ENCODE measurements at places on chromosomes 12 and 14.

- no peak for DNase-seq
These were observed 66.4 kb upstream of the SLC38A4 start for GRCh38 chr12:46892034-46892705.

GRCh38 chr12:131011165-131012079 is 57.7 kb downstream of the ADGRD1 start:
- DNase-seq: no peak

GRCh38 chr12:65853489-65854157 is 29.3 kb downstream of the HMGA2 start:
- no peak for DNase-seq

GRCh38 chr14:100872259-100873095 is 31.0 kb downstream of the RTL1 start:
- DNase-seq: no peak

GRCh38 chr14:36583242-36583892 is 953 bp upstream of the NKX2-8 start:
- DNase-seq: peak; percentile 7

- DNase-seq: no peak
These were observed 268.9 kb downstream of the SUDS3 start for GRCh38 chr12:118645219-118645618.

GRCh38 chr14:64467566-64467965 is 2.3 kb downstream of the AKAP5 start:
- no peak for DNase-seq

DNA sequence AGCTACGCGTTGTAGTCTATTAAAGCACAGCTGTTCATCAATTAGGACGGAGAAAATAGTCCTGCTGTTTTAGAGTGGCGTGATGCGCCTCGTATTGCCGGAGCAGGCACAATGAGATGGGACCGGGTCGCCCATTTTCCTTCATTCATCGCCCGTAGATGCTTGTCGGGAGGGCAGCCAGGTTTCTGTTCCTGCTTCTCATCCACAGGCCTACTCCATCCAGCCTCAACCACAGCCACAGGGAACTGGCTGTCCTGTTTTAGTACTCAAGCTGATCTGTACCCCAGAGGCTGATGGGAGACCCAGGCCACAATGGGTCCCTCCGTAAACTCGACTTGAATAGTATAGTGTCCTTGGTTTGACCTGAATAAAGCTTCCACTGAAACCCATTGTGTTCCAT is 264.0 kb downstream of the VRK1 start:
- DNase-seq: no peak

GRCh38 chr12:69660164-69660863 is 38.8 kb downstream of the BEST3 start:
- DNase-seq: no peak

- DNase-seq: no peak
These were observed 125.3 kb upstream of the HIF1A start for GRCh38 chr14:61569812-61570548.

GRCh38 chr12:103247531-103247930 is 248.2 kb downstream of the C12orf42 start:
- no peak for DNase-seq

DNA sequence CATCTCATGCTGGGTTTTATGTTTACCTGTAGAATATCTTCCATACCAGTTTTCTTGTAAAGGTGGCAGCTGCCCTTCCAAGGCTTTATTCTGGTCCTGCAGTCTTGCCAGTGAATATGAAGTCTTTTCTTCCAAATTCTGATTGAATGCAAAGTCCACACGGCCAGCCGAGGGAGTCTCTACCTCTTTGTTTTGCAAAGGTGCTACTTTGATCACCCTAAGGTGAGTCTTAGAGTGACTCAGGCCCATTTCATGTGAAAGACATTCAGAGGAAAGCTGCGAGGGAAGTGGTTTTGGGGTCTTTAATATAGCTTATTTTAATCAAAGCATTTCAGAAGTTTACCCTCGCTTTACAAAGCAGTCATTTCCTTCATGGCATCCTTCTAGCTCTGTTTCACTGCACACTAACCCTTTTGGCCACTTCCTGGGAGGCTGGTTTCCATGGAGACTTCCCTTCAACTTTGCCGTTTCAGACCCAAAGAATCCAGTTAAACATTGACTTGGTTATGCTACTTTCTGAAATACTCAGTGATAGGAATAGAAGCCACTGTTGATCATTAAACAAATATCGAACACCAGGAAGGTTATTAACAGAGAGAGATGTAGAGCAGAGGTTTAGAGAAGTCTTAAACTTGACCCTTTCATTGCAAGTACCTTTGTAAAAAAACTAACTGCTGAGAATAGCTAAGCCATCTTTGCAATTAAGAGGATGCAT is at the start of gene CCDC198:
CCDC198 (minus strand) TSS at position 391 of the 715 bp plus-strand sequence; CDS start at position 249, 142 bp downstream.
- no peak for DNase-seq

DNA sequence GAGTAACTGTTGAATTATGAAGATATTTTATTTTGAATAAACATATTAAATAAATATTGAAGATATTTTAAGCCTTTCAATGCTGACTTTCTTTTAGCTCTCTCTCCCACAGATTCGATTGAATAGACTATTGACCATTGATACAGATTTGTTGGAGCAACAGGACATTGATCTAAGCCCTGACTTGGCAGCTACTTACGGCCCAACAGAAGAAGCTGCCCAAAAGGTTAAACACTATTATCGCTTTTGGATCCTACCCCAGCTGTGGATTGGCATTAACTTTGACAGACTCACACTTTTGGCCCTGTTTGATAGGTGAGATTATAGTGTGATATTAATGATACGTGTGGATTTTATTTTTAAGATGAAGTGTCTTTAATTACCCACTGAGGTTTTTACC is 105.6 kb downstream of the PCNX1 start:
- DNase-seq: no peak

GRCh38 chr14:102208741-102209140 is 69.0 kb downstream of the WDR20 start:
- DNase-seq: no peak

DNA sequence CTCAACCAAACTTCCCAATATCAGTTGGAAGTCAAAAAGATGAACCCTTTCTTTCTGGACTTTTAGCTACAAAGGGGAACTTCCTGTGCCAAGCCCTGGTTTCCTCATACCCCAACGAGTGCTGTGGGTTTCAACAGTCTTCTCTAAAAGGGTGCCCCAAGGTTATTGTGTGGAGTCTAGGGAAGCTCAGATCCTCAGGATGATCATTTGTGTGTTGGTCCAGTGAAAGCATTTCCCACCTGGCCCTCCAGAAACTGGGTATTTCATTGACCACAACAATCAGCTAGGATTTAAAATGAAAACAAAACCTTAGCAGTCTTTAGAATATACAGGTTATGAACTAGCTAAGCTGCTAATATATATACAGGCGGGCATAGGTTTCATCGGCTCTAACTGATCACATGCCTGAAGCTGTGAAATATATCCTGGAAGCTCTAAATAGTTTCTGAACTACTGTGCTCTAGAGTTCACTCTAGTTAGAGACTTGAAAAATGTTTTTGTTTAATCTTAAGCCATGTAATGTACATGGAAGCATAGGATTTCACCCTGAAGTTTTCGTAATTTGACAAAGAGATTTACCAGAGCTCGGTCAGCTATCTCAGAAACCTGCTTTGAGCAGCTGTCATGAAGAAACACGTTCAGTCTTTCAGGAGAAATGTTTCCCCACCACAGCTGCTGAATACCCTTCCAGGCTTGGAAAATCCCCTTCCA is 29.6 kb downstream of the P2RX4 start:
- DNase-seq: no peak

- no peak for DNase-seq
These were observed 454.8 kb downstream of the TMTC2 start for GRCh38 chr12:83141460-83141994.

DNA sequence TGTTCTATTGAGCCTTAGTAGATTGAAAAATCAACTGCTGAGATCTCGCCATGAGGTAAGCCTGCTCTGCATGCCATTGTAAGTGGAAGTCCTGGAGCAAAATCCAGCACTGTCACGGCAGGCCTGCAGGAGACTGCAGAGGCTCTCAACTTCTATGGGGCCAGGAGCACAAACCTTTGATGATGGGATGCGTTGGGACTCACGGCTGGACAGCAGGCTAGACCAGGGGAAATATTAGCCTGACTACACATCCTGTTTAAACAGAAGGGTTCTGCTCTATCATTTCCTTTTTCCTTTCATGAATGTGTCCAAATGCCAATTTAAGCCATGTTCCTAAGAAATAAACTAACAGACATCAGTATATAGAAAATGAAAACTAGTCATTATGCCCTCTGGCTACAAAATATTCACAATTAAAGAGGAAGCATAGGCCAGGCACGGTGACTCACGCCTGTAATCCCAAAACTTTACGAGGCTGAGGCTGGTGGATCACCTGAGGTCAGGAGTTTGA is 33.9 kb upstream of the RASSF8 start:
- no peak for DNase-seq

GRCh38 chr12:52759695-52760094 is 17.4 kb downstream of the KRT76 start:
- no peak for DNase-seq

GRCh38 chr12:104850781-104851180 is 107.3 kb downstream of the SLC41A2 start:
- no peak for DNase-seq

- DNase-seq: no peak
These were observed 174.5 kb downstream of the MYRFL start for GRCh38 chr12:69999561-69999960.

DNA sequence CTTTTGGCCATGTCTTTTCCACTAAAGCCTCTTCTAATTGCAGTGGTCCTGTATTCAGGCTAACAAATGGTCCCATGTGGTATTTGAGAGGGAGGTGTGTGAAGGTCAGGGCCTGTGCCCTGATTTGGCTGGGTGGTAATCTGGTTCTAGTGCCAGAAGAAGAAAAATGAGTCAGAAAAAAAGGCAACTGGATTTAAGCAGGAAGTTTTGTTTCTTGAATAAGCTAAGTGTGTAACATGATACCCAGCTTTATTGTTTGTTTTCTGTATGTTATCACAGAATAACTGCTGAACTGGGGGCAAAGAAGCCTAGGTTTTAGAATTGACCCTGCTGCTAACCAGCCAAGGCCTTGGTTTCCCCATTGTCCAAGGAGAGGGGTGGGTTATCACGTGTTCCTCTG is 134.0 kb downstream of the ANO6 start:
- no peak for DNase-seq

DNA sequence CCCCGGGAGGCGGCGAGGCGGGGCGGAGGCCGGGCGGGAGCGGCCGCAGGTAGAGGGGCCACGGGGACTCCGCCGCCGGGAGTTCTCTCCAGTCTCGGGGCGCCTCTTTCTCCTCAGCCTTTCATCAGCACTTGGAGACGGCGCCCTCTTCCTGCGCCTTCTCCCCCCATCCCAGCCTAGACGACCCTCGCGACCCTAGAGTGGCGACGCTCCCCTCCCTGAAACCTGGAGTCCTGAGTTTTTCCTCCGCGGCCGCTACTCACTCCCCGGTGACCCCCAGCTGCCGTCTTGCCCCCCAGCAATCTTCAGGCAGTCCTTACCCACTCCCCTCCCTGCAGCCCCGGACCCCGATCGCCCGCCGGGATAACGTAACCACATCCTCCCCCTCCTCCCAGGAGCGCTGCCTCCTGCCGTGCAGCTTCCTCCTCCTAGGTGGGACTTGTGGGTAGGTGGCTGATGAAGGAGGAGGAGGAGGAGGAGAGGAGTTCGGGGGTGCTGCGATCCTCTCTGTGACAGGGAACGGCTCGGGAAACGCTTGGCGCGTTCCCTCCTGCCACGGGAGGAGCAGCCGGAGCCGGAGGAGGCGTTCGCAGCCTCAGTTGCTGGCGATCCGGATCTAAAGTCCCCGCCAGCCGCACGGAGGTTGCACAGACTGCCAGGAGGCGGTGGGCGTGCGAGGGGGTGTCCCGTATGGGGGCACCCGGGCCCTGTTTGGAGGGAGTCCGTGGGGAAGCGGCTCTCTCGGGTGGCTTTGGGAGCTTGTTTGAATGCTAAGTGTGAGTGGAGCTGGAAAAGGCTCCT is 891 bp downstream of the PLEKHA5 start:
- peak; percentile 69 for DNase-seq

DNA sequence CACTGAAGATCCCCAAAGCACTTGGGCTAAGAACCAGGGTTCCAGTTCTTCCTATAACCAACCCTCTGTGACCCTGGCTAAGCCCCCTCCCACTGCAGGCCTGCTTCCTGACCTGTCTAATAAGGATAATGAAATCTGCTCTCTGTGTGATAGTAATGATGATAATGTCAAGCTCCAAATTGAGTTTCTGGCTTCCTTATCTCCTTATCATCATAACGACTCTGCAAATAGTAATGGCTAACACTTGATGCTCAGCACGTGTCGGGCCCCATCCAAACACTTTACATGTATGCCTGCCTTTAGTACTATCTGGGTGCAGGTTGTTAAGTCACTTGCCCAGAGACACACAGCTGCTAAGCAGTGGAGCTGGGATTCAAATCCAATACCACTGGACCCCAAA is 5.0 kb upstream of the GPR162 start:
- peak; percentile 62 for DNase-seq

DNA sequence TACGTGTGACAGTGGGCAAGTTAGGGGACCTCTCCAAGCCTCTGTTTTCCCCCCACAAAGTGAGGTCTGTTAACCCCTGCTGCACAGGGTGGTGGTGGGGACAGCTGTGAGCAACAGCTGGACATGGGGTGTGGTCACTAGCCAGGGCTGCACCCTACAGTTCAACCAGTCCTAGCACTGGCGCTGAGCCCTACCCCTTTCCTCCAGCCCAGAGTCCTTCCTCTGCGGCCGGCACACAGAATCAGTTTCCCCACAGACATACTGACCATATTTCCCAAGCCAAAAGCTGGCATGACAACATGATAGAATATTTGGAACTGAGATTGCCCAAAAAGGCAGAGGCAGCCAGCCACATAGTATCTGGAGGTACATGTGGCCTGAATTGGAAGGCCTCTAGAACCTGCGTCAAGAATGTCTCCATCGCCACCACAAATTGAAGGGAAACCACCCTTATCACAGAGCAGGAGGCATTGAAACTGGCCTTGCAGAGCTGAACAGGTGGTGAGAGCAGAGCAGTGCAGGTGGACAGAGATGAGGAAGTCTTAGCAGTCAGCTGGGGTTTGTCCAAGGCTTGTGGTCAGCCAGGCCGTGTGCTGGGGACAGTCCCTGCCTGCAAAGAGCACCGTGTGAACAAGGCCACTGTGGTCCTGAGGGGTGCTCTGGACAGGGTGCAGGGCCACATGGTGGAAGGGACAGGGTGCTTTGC is 21.2 kb downstream of the DEGS2 start:
- no peak for DNase-seq

GRCh38 chr12:46282829-46283228 is 14.0 kb upstream of the SLC38A1 start:
- no peak for DNase-seq

DNA sequence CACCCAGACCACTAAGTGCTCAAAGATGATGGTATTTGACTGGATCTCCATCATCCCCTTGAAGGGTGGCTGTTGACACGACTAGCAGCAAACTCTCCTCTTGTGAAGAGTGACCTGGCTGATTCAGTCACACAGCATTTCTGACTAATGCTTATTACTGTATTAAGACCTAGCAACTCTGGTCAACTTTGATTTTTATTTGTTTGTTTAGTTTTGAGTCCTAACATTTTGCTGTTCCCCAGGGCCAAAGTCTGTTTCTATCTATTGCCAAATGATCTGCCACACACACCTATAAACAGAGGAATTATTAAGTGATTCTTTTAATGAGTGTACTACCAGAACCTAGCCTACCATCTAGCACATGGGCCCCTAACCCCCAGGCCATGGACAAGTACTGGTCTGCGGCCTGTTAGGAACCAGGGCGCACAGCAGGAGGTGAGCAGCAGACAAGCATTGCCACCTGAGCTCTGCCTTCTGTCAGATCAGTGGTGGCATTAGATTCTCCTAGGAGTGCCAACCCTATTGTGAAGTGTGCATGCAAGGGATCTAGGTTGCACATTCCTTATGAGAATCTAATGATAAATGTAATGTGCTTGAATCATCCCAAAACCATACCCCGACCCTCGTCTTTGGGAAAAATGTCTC is 120.0 kb downstream of the RPS6KA5 start:
- DNase-seq: no peak
